ENCODE measurements at places on chromosomes 4 and X.

- no peak for DNase-seq
Measured at GRCh38 chrX:16454926-16455325, 195.0 kb upstream of the S100G start.

GRCh38 chrX:10741003-10741402, 120.6 kb upstream of the MID1 start:
- no peak for DNase-seq

- no peak for DNase-seq
Measured at GRCh38 chr4:33711826-33712225, 2532.5 kb downstream of the ARAP2 start.

GRCh38 chrX:16592194-16592770, 57.7 kb upstream of the S100G start:
- no peak for DNase-seq

DNA sequence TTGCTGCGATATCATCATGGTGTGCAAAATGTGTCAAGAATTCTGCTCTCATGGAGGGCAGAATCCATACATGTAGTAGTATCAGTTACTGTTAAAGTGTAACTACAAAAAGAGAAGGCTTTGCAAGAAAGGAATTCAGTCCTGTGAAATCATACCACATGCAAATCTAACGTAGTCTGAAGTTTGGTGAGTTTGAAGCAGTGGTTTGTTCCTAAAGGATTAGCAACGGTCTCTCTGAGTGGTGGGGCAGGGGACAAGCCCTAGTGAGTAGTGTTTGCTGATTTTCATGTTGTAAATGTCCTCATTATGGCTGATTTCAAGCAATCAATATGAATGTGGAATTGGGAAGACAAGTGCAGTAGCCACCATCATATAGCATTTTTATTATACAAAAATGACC, 47.1 kb upstream of the CLNK start:
- DNase-seq = no peak

- no peak for DNase-seq
Measured at GRCh38 chr4:182062936-182063335, 180.3 kb upstream of the TENM3 start.

DNA sequence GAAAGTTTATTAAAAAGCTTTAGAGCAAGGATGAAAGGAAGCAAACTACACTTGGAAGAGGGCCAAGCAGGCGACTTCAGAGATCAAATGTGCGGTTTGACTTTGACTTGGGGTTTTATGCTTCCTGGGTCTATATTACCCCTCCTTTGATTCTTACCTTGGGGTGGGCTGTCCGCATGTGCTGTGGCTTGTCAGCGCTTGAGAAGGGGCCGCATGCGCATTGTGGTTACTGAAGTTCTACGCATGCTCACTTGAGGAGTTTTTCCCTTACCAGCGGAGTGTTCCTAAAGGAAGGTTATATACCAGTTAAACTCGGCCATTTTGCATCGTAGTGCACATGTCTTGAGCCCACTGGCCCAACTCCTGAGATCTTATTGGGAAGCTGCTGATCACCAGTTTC, 9.9 kb downstream of the ZNF157 start:
- DNase-seq = no peak

- DNase-seq = no peak
Measured at GRCh38 chrX:9341291-9342201, 123.3 kb upstream of the TBL1X start.

GRCh38 chrX:53239474-53239873, 14.5 kb upstream of the KDM5C start:
- no peak for DNase-seq

DNA sequence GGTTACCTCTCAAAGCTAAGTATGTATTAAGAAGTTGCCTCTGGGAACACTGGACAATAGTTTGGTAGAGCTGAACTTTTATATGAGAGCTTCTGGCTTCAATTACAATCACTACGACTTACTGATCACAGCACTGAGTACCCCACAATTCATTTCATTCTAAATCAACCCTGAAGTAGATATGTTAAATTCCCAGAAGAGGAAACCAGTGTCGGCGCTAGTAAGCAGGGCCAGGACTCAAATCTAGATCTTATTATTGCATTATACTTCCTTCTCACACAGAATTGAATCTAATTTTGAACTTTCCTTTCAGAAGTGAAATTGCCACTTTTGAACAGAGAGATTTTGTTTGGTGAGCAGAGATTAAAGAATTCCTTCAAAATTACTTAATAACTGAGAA, 41.8 kb downstream of the HUWE1 start:
- no peak for DNase-seq

DNA sequence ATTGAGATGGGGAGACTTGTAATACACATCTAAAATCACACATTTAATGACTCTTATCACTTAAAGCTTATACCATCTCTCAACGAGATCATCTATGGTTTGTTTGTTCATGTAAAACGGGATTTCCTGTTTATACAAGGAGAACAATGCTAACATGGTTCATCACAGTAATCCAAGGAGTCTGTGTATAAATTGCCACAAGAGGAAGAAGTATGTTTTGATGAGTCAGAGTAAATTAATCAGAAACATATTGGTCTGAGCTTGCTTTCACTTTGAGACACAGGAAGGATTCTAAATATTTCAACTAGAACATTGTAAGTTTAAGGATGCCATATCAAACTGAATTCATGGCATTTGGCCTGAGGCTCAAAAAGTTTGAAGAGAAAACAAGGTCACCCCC, 594.1 kb downstream of the GLUD2 start:
- DNase-seq = no peak

GRCh38 chr4:142351958-142352357, 494.1 kb downstream of the INPP4B start:
- DNase-seq = no peak

DNA sequence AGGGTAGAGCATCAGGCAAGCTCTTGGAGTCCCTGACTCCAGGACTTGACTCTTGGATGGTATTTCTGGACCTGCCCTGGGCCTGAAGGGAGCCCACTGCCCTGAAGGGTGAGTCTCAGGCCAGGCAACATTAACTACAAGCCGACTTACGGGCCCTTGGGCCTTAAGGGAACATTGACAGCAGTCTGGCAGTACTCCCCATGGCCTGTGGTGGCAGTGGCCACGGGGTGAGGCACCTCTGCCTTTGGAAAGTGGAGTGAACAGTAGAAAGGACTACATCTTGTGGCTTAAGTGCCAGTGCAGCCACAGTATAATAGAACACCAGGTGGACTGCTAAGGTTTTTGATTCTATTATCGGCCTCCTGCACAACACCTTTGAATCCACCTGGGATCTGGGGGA, 36.3 kb downstream of the SH3BGRL start:
- no peak for DNase-seq
